ENCODE measurements at places on chromosomes 12 and 14.

GRCh38 chr12:79933532-79934264, 1.2 kb downstream of the PPP1R12A start:
- H3K4me1 ChIP-seq = peaks cover 11% of the 10 kb centered on the region
- H3K27ac ChIP-seq = peak overlapping the region; percentile 98
- no peak for DNase-seq
- no peaks in the 10 kb centered on the region for H3K36me3 ChIP-seq

DNA sequence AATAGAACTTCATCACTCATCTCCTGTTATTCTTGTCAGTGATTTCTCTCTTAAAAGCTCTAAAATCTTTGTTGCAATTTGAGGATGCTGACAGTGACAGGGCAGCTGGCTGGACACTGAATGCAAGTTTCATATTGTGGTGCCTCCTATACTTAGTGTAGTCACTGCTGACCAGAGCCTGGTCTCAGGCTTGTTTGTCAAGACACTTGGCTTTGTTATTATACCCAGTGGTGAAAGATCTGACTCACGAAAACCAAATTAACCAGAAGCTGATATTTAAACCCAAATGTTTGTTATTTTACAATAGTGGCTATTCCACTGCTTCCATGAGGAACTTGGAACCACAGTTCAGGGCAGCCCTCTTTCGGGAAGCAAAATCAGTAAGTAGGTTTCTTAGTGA, 42.8 kb downstream of the RPGRIP1 start:
- no peak overlapping the region for H3K27ac ChIP-seq
- H3K4me1 ChIP-seq = no peaks in the 10 kb centered on the region
- H3K36me3 ChIP-seq = no peaks in the 10 kb centered on the region
- H3K4me3 ChIP-seq = no peak overlapping the region
- H3K27me3 ChIP-seq = peaks cover 26% of the 10 kb centered on the region

DNA sequence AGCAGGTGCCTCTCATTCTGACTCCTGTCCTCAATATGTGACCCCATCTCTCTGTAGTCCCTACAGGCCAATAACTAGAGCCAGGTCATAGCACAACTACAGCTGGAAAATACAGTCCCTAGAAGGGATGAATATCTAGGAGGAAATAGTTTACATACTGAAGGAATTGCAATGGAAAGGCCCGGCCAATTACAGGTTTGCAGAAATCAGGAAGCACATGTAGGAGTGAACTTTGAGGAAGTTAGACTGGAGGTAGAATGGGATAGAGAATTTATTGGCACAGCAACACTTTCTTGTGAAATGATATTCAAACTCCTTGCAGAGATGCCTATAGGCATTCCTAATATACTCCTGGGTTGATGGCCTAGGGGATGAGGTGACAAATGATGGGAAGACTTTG, 257.3 kb downstream of the GRIN2B start:
- no peak for DNase-seq
- no peaks in the 10 kb centered on the region for H3K4me1 ChIP-seq
- H3K27me3 ChIP-seq = no peaks in the 10 kb centered on the region

- no peaks in the 10 kb centered on the region for H3K36me3 ChIP-seq
- no peak overlapping the region for H3K4me3 ChIP-seq
- H3K27me3 ChIP-seq = no peaks in the 10 kb centered on the region
- H3K27ac ChIP-seq = no peak overlapping the region
- no peak for DNase-seq
- H3K4me1 ChIP-seq = no peaks in the 10 kb centered on the region
Observed at GRCh38 chr12:31819427-31819826, 90.6 kb upstream of the AMN1 start.

- H3K27ac ChIP-seq = no peak overlapping the region
- no peak for DNase-seq
- no peaks in the 10 kb centered on the region for H3K36me3 ChIP-seq
- no peak overlapping the region for H3K4me3 ChIP-seq
Observed at GRCh38 chr12:111699-112493, 45.3 kb downstream of the IQSEC3 start.

- no peak overlapping the region for H3K4me3 ChIP-seq
- no peak overlapping the region for H3K27ac ChIP-seq
- H3K4me1 ChIP-seq = no peaks in the 10 kb centered on the region
- no peaks in the 10 kb centered on the region for H3K36me3 ChIP-seq
- DNase-seq = no peak
- H3K27me3 ChIP-seq = peaks cover 3% of the 10 kb centered on the region
Observed at GRCh38 chr12:54723379-54724256, 75.5 kb upstream of the DCD start.

DNA sequence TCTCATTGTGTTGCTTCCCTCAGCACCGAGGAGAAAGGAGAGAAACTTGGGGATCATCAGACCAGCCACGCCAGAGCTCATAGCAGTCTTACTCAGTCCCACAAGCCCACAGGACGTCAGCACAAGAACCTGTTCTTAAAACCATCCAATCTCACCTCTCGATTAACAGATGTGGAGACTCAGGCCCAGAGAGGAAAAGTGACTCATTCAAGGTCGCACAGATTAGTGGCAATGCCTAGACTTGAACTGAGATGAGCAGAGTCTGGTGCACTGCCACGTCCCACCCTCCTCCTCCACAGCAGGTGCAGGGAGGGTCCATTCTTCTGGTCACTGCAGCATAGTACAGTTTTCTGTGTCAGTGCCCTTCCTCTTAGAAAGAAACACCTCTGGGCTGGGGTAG, 154.9 kb upstream of the PZP start:
- peaks cover 14% of the 10 kb centered on the region for H3K4me1 ChIP-seq
- H3K27ac ChIP-seq = no peak overlapping the region
- H3K27me3 ChIP-seq = no peaks in the 10 kb centered on the region
- DNase-seq = no peak

DNA sequence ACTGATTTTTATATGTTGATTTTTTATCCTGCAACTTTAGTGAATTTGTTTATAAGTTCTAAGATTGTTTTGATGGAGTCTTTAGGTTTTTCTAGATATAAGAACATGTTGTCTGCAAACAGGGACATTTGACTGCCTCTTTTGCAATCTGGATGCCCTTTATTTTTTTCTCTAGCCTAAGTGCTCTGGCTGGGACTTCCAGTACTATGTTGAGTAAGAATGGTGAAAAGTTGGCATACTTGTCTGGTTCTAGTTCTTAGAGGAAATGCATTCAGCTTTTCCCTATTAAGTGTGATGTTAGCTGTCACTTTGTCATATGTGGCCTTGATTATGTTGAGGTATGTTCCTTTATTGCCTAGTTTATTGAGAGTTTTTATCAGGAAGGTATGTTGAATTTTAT, 68.1 kb downstream of the ERC1 start:
- H3K27me3 ChIP-seq = no peaks in the 10 kb centered on the region
- H3K36me3 ChIP-seq = no peaks in the 10 kb centered on the region
- no peaks in the 10 kb centered on the region for H3K4me1 ChIP-seq
- DNase-seq = no peak
- H3K27ac ChIP-seq = no peak overlapping the region

- no peak overlapping the region for H3K27ac ChIP-seq
- H3K4me1 ChIP-seq = no peaks in the 10 kb centered on the region
- no peak overlapping the region for H3K4me3 ChIP-seq
- no peak for DNase-seq
- peaks cover 3% of the 10 kb centered on the region for H3K36me3 ChIP-seq
Observed at GRCh38 chr14:75905147-75905904, 76.5 kb downstream of the TGFB3 start.

GRCh38 chr14:92877757-92878431, 45.1 kb upstream of the CHGA start:
- no peak for DNase-seq
- no peaks in the 10 kb centered on the region for H3K36me3 ChIP-seq
- H3K27ac ChIP-seq = no peak overlapping the region

DNA sequence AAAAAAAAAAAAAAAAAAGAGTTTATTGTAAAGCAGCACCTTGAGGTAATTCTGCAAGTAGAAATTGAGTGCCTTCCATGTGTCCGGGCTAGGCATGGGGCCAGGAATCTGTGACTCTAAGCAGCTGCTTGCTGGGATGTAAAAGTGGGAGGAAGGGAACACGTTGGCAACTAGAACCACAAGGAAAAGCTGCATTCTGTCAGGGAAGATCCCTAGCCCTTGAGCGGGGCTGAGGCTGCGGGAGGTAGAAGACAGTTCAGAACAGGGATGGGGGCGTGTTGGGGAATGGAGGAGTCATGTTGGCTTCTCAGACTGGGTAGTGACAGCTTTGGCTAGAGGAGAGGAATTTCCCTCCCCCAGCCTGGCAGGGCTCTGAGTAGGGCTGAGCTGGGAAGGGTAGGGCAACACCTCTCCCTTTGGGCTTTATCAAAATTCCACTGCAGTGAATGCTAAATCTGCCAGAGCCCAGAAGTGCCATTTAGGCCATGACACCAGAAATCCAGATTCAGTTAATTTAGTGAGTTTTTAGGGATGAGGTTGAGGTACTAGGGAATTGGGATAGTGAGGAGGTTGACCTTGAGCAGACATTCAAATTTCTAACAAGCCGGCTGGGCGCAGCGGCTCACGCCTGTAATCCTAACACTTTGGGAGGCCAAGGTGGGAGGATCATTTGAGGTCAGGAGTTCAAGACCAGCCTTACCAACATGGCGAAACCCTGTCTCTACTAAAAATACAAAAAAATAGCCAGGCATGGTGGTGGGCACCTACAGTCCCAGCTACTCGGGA, 3.4 kb upstream of the TRAFD1 start:
- H3K4me1 ChIP-seq = peaks cover 21% of the 10 kb centered on the region
- H3K36me3 ChIP-seq = no peaks in the 10 kb centered on the region
- no peak overlapping the region for H3K27ac ChIP-seq
- peak; percentile 86 for DNase-seq

DNA sequence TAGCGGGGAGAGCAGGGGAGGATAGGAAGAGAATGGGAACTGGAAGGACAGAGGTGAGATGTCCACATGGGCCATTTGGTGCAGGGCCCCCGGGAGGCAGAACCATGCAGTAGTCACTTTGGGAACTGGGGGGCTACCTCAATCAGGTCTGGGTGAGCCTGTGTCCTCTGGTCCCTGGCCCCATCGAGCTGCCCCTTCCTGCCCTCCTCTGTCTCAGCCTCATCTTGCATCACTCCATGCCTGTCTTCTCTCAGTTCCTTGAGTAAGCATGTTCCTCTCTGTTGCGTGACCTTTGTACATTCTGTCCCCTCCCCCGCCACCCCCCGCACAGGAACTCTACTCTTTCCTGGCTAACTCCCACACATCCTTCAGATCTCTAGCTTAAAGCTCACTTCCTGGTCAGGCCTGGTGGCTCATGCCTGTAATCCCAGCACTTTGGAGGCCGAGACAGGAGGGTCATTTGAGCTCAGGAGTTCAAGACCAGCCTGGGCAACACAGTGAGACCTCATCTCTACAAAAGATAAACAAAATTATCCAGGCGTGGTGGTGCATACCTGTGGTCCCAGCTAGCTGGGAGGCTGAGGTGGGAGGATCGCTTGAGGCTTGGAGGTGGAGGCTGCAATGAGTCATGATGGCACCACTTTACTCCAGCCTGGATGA, 23.2 kb downstream of the FOS start:
- H3K27me3 ChIP-seq = no peaks in the 10 kb centered on the region
- H3K27ac ChIP-seq = no peak overlapping the region
- no peak overlapping the region for H3K4me3 ChIP-seq
- no peaks in the 10 kb centered on the region for H3K4me1 ChIP-seq
- DNase-seq = no peak

DNA sequence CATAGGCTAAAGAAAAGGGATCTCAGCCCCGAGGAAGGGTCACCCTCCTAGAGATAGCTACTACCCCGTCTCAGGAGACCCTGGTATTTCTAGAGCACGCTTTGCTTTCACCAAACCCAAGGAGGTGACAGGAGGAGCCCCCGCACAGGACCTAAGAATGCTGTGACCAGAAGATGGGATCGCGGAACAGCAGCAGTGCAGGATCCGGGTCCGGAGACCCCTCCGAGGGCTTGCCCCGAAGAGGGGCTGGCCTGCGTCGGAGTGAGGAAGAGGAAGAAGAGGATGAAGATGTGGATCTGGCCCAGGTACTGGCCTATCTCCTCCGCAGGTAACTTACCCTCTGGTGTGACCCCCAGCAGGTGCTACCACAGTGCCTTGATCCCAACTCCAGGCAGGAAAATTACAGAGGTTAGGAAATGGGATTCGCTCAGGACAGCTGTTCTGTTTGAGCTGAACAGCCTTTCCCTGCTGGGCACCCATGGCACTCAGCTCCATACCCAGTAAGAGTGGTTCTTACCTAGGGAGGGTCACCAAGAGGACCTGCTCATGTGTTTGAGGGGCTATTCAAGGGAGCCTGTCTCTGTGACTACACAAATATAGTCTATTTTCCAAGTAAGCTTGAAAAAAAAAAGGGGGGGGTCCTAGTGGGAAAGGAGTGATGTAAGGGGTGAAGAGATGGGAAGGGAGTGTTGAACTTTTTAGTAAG, 826 bp upstream of the NRL start:
- peaks cover 13% of the 10 kb centered on the region for H3K4me1 ChIP-seq
- no peak for DNase-seq
- H3K36me3 ChIP-seq = peaks cover 21% of the 10 kb centered on the region

DNA sequence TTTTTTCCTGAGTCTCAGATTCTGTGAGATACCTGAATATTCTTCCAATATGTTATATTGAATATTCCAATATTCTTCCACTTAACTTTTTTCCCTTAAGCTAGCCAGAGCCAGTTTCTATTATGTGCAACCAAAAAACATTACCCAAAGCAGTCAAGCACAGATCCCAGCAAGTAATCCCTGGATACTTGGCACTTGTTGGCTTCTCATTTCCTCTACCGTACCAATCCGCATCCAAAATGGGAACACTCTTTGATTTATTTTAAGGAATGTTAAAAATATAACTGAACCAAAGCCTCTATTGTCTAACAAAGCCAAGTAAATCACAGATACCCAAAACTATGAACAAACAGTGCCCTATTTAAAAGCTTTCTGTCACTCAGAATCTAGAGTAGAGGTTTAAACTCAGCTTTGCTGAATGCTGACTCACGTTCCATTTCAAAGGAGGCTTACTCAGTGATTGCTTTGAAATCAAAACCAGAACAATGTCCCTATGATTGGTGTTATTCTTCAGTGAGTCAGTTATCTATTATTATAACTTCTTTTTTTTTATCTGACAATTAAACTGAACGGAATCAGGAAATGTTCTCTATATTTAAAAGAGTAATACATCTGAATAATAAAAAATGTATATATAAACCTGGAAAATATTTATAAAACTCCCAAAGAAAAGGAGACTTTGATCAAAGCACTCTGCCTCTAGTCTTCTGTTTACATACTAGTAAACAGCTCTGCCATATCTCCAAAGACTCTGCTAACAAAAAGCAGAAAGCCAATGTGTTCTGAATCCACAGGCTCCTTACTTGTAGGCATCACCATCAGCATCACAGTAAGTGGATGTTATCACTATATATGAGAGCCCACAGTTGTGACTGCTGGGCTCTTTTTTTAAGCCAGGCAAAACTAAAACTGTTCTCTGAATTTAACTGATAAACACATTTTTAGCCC, 360.8 kb downstream of the CCDC91 start:
- DNase-seq = peak; percentile 81
- peak overlapping the region; percentile 61 for H3K27ac ChIP-seq
- H3K4me3 ChIP-seq = peak overlapping the region; percentile 2
- no peaks in the 10 kb centered on the region for H3K27me3 ChIP-seq
- no peaks in the 10 kb centered on the region for H3K36me3 ChIP-seq
- peaks cover 12% of the 10 kb centered on the region for H3K4me1 ChIP-seq

GRCh38 chr12:127393896-127394295, 873.1 kb upstream of the TMEM132C start:
- H3K36me3 ChIP-seq = no peaks in the 10 kb centered on the region
- peak; percentile 86 for DNase-seq
- peaks cover 13% of the 10 kb centered on the region for H3K4me1 ChIP-seq
- H3K27ac ChIP-seq = peak overlapping the region; percentile 57
- H3K4me3 ChIP-seq = no peak overlapping the region

- no peaks in the 10 kb centered on the region for H3K36me3 ChIP-seq
- H3K27me3 ChIP-seq = no peaks in the 10 kb centered on the region
- no peak overlapping the region for H3K4me3 ChIP-seq
- no peaks in the 10 kb centered on the region for H3K4me1 ChIP-seq
- no peak for DNase-seq
Observed at GRCh38 chr14:28264306-28264705, 502.3 kb upstream of the FOXG1 start.
